ENCODE measurements at places on chromosomes 2 and 18.

DNA sequence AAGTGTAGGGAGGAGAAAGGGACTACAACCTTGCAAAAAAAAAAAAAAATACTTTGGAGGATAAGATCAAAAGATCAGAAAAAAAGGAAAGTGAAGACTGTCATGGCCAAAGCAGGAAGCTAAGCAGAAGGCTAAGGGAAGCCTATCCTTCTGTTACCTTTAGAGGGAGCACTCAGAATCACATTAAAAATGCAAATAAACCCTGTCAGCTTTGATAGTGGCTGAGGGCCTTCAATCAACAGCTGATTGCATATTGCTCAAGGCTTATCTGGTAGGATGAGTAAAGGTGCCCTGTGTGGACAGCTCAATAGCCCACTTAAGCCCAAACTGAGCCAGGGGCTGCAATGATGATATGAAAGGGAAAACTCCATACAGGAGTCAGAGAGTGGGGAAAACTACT, 1021.2 kb downstream of the LRP1B start:
- no peak for DNase-seq

DNA sequence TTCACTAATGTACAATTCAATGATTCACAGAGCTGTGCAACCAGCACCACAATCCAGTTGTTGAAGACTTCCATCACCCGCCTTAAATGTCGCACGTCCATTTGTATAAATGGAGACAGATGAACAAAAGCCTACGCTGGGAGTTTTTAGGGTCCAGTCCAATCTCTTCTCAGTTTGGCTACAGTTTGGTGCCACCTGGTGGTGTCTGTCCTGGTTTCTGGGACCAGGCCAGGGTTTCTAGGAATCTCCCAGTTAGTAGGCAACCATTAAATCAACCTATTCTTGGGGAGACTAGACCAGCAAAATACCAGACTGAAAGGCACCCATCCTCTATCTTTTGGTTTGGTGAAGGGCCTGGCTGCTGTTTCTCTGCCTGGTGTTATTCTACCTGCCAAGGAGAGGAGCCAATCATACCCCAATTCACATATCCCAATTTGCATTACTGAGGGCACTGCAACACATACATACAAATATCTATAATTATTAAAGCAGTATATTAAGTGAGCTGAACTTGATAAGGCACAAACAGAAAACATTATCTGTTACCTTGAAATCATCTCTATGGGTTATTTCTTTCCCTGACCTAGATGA, 3.2 kb upstream of the DDX1 start:
- no peak for DNase-seq

DNA sequence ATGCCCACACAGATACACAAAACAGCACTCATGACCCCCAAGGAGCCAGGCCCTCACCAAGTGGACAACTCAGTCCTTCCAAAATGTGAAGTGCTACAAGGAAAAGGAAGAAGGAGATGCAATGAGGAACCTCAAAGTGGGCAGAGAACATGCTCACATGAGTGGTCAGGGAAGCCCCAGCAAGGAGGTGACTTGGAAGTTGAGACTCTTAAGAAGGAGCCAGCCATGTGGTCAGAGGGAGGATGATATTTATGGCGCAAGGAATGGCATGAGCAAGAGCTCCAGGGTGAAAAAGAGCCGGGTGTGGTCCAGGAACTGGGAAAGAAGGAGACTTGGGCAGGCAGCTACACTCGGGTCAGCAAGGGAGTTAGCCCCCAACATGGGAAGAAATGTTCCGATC, 30.0 kb upstream of the KLHL29 start:
- DNase-seq = no peak

- no peak for DNase-seq
Observed at GRCh38 chr18:26159353-26159752, 25.7 kb downstream of the PSMA8 start.

GRCh38 chr2:226798422-226799210, 1.0 kb downstream of the IRS1 start:
- no peak for DNase-seq

- no peak for DNase-seq
Observed at GRCh38 chr2:120257522-120257921, 4.9 kb downstream of the RALB start.

GRCh38 chr2:196274387-196274809, 103.0 kb upstream of the STK17B start:
- DNase-seq = no peak

DNA sequence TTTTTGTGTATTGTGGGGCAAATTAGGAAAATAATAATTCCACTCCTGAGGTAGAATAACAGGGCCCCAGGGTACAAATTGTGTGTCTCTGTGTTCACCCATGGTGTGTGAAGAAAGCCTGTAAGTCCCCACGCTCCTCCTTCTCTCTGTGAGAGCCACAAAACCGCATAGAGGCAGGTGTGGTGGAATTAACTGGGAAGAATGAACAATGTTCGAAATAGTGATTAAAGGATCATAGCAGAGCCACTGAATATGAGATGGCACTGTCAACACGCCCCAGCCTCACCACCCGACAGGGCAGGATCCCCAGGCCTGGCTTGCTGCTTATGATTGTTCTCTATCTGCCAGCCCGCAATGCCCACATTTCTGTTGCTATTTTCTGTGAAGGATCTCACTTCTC, 14.1 kb downstream of the IL1RN start:
- DNase-seq = no peak

DNA sequence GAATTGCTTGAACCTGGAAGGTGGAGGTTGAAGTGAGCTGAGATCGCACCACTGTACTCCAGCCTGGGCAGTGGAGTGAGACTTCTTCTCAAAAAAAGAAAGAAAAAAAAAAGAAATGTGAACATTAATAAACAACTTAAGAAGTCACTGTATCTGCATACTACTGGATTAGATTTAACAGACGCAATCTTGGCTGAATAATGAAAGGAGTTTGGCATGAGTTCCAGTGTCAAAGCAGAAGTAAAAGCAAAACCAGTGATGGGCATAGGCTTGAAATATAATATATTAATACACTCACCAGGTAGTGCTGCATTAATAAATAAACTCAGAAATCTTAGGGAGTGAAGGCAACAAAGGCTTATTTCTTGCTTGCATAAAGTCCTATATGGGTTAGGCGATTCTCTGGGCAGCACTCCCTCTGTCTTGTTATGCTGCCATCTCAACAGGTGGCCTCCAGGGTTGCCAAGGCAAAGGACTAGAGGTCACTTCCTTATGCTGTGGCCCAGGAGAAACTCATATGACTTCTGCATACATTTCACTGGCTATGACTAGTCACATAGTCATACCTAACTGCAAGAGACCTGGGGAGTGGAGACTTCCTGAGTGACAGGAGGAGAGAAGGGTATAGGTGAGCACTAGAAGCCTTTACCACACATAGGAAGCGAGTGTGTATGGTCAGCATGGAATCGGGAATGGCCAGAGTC, 296.2 kb upstream of the SPRED2 start:
- no peak for DNase-seq
